ENCODE measurements at places on chromosomes 1 and 21. TPM values are rescaled to one million over a fixed set of nuclear protein-coding genes. Genes with fewer than 3 reads are reported as not detected.

- H3K27me3 ChIP-seq = no peaks in the 10 kb centered on the region
- no peaks in the 10 kb centered on the region for H3K4me1 ChIP-seq
- no peak overlapping the region for H3K27ac ChIP-seq
- DNase-seq = no peak
- no peak overlapping the region for H3K4me3 ChIP-seq
Measured at GRCh38 chr1:103266036-103266435, 157.7 kb upstream of the COL11A1 start.

DNA sequence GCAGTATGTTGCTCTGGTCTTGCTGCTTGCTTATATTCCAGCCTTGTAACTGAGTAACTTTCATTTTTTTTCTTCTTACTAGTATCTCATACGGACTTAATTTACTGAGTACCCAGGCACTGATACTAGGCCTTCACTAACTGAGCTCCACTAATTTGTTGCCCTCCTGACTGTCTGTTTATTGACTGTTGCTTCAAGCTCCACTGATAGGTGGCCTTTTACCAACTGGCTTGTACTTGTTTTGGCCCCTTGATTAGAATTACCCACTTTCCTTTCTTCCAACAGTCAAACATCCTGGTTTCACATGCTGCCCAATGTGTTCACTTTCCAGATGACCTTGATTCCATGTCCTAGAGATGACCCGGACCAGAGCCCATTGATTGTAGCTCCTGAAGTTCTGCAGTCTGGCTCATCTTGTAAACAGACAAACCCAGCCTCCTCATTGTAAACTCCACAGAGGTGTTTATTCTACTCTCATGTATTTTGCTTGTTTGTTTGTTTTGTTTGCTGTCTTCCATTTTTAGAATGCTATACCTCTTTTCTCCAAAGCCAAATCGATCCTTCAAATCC, 27.7 kb downstream of the RGS1 start:
- H3K27me3 ChIP-seq = no peaks in the 10 kb centered on the region
- H3K27ac ChIP-seq = no peak overlapping the region
- DNase-seq = no peak
- H3K4me1 ChIP-seq = peaks cover 26% of the 10 kb centered on the region

GRCh38 chr1:78088486-78088885, 42.7 kb downstream of the GIPC2 start:
- peaks cover 16% of the 10 kb centered on the region for H3K36me3 ChIP-seq
- H3K27me3 ChIP-seq = peaks cover 17% of the 10 kb centered on the region
- no peak for DNase-seq

DNA sequence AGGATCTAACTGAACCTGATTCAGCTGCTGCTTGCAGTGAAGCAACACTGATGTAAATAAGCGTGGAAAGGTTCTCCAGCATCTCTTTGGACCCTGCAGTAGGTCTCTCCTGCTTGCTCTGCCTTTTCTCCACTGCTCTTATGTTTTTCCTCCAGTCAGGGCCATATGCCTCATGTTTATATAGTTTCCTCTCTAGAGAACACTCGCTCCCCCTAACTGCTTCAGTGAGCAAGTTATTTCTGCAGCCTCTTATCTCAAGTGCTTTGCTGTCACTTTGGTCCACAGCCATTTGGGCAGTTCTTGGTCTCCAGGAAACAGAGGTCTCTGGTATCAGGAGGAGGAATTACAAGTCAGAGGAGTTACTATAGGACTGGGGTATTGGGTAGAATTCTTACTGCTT, 5.3 kb downstream of the PRUNE1 start:
- peaks cover 32% of the 10 kb centered on the region for H3K4me1 ChIP-seq
- H3K27ac ChIP-seq = no peak overlapping the region
- H3K36me3 ChIP-seq = peaks cover 7% of the 10 kb centered on the region
- H3K27me3 ChIP-seq = no peaks in the 10 kb centered on the region

DNA sequence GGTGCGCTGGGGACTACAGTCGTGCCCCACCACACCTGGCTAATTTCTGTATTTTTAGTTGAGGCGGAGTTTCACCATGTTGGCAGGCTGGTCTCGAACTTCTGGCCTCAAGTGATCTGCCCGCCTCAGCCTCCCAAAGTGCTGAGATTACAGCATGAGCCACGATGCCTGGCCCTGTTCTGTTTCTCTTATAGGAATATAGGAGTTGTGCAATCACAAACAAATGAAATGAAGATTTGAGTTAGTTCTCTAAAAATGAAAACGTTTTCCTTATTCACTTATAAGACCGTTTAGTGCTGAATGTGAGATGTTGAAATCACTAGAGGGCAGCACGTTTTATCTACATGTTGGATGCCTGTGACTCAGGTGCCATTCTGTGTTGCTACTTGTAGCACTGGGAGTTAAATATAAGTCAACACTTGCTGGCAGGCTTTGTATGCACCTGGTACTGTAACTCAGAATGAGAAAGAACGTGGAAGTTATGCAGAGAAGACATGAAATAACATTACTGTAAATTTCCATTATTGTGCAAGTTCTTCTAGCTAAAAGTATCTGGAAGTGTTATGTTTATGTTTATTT, 45.8 kb downstream of the MIGA1 start:
- no peaks in the 10 kb centered on the region for H3K27me3 ChIP-seq
- peak; percentile 11 for DNase-seq
- no peak overlapping the region for H3K4me3 ChIP-seq
- peaks cover 2% of the 10 kb centered on the region for H3K4me1 ChIP-seq
- peaks cover 10% of the 10 kb centered on the region for H3K36me3 ChIP-seq

DNA sequence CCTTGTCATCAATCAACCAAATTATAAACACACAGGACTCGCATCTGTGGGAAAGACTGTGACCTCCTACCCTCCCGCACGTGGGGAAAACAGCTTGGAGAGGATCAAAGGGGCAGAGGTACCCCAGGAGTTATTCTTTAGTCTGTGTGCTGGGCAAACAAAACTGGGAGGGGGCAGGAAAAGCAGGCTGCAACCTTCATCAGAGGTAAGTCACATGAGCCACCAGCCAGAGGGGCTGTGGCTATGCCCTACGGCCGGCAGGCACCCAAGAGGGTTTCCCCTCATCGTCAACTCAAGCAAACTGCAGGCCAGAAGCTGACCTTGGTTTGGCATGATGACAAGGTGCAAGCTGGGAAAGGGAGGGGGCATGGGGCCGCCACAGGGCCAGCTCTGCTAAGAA, 12.5 kb downstream of the SMIM12 start:
- H3K36me3 ChIP-seq = peaks cover 24% of the 10 kb centered on the region
- no peak for DNase-seq
- H3K27me3 ChIP-seq = no peaks in the 10 kb centered on the region
- no peak overlapping the region for H3K27ac ChIP-seq
- peaks cover 2% of the 10 kb centered on the region for H3K4me1 ChIP-seq

The CYP4X1 gene
- not detected for total RNA-seq

The KCNJ9 gene
- not detected for total RNA-seq
